ENCODE measurements at places on chromosomes 11 and 22.

GRCh38 chr22:32820131-32821119 is 18.9 kb downstream of the TIMP3 start:
- DNase-seq, result no peak

DNA sequence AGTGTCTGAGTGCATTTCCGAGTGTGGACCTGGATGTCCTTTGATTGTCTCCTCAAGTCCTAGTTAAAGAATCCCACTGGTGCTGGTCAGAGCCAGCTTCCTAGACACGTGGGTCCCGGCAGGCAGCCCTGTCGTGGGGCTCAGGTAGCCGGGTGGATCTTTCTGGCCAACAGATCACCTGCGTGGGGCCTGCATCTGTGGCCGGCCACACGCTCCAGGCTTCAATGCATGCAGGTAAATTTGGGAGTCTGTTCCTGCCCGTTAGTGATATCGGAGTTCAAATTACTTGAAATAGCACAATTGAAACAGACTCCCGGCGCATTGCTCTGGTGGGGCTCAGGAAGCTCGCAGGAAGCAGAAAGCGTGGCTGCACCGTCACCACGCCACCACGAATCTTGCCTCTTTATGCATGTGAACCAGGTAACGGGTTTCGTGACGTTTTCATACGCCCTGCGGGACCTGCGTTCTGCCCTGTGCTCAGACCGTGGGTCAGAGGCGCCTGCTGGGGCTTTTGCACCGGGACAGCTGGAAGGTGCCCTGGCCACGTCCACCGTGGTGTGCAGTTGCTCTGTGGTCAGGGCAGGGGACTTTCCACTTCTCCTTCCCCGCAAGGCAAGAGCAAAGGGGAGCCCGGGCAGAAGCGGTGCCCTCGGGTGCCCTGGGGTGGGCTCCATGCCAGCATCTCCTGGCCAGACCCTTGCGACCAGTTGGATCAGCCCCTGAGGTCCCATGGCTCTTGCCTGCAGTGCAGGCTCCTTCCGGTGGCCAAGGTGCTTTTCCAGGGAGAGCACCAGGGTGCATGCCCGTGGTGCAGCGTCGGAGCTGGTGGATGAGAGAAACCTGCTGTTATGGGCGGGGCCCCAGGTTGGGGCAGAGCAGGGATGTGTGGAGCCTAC is 803.5 kb downstream of the BRD1 start:
- DNase-seq, result no peak

DNA sequence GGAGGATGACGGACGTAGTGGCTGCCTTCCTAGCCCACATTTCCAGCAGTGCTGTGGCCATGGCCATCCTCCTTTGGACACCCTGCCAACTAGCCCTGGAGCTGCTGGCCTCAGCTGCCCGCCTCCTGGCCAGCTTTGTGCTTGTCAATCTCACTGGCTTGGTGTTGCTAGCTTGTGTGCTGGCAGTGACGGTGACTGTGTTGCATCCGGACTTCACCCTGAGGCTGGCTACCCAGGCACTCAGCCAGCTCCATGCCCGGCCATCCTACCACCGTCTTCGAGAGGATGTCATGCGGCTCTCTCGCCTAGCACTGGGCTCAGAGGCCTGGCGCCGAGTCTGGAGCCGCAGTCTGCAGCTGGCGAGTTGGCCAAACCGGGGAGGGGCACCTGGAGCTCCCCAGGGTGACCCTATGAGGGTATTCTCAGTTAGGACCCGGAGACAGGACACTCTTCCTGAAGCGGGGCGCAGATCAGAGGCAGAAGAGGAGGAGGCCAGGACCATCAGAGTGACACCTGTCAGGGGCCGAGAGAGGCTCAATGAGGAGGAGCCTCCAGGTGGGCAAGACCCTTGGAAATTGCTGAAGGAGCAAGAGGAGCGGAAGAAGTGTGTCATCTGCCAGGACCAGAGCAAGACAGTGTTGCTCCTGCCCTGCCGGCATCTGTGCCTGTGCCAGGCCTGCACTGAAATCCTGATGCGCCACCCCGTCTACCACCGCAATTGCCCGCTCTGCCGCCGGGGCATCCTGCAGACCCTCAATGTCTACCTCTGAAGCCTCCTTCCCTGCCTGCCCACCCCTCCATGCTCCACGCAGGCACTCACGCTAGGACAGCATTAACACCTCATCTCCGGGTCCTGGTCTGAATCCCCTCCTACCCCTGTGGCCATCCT is 1.6 kb downstream of the RNF26 start:
- DNase-seq, result no peak

DNA sequence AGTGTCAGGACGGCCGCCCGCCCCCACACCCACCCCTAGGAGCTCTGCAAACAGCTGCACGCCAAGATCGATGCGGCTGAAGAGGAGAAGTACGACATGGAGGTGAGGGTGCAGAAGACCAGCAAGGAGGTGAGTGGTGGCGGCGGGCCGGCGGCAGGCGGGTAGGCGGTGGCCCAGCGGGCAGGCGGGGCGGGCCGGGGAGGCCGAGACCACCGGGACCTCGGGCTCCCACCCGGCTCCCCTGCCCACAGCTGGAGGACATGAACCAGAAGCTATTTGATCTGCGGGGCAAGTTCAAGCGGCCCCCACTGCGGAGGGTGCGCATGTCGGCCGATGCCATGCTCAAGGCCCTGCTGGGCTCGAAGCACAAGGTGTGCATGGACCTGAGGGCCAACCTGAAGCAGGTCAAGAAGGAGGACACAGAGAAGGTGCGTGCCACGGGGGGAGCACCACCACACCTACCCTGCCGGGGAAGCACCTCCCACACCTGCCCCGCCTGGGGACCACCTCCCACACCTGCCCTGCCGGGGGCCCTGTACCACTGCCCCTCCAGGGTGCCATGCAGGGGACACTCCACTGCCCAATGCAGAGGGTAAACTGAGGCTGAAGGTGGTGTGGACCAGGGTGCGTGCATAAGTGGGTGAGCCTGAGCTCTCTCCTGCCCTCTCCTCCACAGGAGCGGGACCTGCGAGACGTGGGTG is 2.1 kb downstream of the TNNI2 start:
- no peak for DNase-seq

- DNase-seq, result no peak
Observed at GRCh38 chr11:67024410-67024809, 1.5 kb downstream of the SYT12 start.

- no peak for DNase-seq
Observed at GRCh38 chr11:67271541-67272284, 5.4 kb downstream of the GRK2 start.

DNA sequence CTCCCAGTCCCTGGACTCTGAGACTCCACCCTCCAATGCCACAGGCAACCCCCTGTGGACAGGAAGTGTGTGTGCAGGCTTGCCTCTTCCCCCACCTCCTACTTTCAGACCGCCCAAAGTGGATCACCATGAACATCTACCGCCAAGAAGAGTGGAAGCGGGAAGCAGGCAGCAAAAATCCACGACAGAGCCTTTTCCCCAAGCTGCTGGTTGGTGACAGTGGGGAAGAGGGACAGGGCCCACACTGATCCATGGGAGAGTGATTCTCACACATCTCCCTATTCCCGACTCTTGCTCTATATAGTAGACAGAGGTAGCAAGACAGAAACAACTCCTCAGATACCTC is 53.4 kb upstream of the SPATA19 start:
- DNase-seq, result no peak

- no peak for DNase-seq
Observed at GRCh38 chr11:62708392-62708791, 916 bp downstream of the GNG3 start.

DNA sequence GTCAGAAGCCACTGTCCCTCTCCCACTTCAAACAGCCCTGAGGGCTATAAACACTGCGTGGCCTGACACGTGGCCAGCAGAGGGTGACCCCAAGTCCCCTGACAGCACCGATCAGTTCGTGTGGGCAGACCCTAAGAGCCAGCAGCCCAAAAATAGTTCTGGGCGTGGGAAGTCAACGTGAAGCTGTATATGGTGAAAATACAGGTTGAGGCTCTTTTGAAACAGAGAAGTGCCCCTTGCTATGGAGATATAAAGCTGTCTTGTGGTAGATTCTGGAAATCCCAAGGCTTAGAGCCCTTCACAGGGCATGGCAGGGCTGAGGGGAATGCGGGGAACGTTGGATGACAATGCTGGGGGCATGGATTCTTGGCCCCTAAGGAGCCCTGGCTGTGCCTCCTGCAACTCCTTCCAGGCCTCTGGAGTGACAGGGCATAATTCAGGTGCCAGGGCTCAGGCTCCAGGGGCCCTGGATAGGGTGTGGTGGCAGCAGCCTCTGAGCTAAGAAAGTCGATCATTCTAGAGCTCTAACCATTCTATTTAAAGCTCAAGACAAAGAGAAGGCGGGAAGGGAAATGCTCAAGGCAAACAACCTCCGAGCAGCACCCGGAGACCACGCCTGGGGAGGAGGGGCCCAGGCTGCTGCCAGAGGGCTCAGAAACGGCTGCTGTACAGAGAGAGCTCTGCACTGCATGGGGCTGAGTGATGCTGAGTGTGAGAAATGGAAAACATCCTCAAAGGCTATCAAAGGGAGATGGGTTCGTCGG is 60.4 kb upstream of the CD5 start:
- no peak for DNase-seq

- DNase-seq, result no peak
Observed at GRCh38 chr11:59189986-59190385, 18.1 kb downstream of the DTX4 start.

DNA sequence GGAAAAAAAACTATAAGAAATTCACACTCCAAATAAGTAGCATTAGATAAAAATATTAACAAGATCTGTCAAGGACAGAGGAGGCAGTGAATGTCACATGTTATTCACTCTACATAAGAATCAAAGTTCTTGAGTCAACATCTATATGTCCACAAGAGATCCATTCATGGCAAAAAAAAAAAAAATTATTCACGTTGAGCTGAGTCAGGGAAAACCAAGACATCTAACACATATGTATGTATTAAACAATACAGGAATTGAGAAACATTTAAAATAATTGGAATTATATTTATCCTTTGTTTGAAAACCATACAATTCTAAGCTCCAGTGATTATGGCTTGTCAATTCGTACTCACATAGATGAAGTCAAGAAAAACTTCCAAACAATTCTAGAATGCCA is 1.3 kb downstream of the OR56A5 start:
- DNase-seq, result no peak

DNA sequence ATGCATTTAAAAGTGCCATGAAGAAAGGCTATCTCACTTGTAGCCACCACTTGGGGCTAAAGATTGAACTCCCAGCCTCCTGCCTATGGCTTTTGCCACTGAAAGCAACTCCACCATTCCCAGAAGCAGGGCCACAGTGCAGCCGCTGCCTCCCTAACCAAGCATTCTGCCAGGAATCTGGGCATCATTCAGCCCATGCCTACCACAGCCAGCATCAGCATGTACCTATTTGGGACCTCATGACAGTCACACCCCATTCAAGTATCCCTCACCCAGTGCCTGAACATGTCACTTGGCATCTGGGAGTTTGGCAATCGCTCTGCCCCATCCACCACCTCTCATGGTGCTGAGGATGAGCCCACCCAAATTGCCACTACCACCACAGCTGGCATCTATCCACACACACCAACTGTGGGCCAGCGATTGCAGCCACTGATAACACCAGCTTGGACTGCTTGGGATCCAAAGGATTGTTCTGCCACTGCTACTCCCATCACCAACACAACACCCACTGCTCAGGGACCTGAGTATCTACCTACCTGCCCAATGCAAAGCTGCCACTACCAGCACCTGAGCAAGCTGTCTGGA is 234.4 kb downstream of the GRM5 start:
- DNase-seq, result no peak

DNA sequence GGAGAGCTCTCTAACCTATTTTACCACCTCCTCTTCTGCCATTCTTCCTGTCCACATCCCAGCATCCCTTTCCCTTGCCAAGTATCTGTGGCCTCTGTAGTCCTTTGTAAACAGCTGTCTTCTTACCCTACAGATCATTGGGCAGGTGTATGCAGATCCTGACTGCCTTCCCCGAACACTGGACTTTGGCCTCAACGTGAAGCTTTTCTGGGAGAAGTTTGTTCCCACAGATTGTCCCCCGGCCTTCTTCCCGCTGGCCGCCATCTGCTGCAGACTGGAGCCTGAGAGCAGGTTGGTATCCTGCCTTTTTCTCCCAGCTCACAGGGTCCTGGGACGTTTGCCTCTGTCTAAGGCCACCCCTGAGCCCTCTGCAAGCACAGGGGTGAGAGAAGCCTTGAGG is 17.3 kb downstream of the PIK3IP1 start:
- DNase-seq, result no peak

DNA sequence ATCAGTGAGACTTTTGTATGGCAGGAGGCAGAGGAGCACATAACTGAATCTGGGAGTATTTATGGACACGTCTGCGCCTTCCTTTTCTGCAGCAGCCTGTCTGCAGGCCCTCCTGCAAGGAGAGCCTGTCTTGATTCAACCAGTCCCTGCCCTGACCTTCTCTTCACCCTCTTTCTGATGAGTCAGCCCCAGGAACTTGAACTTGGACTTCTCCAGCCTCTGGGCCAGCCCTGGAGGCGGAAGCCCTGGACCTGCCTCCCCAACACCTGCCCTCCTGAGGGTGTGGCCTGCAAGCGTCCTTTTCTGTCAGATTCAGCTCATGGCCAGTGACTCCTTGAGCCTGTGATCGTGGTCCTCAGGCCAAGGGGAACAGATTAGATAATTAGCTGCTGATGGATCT is 20.0 kb downstream of the DAGLA start:
- DNase-seq, result no peak

DNA sequence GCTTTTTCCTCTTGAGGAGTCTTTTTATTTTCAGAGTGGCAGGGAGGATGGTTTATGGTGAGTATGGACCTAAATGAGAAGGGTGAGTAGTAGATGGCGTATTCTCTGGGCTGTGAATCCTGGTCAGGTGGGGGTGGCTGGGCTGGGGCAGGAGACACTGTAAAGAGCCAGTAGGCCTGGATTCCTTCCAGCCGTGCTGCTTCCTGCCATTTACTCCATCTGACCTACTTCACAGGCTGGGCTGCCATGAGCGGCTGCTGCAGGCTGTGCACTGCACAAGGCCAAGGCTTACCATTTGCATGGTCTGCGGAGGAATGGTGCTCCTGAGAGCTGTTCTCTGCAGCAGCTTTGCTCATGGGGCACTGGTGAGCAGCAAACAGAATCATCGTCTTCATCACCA is 297.6 kb downstream of the KIRREL3 start:
- no peak for DNase-seq

DNA sequence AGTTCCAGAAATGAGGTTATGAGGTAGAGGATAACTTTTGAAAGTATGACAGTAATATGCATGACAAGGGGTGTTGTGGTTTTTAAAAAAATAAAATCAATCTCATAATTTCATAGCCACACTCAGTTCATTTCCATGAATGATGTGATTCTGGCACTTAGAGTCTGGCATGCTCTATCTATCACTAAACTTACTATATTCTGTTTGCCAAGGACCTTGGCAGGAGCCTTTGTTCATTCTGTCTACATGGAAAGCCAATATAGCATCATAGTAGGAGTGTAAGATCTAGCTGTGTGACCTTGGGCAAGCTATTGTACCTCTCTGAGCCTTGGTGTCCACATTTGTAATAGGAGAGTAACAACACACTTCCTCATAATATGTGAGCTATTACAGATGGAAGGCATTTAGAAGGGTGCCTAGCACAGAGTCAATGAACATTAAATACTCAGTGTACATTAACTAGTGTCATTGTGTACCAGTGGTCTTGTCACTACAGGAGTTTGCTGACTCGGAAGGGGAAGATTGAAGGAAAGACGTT is 507.6 kb downstream of the SOX6 start:
- DNase-seq, result no peak

GRCh38 chr11:1226986-1227550 is 4.2 kb downstream of the MUC5B start:
- DNase-seq, result no peak
